ENCODE measurements at places on chromosomes 1 and 21.

DNA sequence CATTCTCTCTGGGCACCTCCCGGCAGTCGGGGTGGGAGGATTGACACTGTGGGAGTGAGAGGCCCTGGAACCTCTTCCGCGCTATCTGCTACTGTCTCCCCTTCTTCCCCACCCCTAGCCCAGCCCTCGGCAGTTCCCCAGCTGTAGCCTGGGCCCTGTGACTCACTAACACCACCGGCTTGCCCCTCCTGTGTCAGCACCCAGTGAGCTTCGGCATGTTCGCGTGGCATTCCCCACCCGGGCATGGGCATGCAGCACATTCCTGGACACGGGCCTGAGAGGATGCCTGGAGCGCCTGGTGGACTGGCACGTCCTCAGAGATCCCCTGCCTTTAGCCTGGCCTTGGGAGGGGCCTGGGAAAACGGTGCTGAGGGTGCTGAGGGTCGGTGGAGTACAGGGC is 1.3 kb downstream of the CDK18 start:
- no peak for DNase-seq

DNA sequence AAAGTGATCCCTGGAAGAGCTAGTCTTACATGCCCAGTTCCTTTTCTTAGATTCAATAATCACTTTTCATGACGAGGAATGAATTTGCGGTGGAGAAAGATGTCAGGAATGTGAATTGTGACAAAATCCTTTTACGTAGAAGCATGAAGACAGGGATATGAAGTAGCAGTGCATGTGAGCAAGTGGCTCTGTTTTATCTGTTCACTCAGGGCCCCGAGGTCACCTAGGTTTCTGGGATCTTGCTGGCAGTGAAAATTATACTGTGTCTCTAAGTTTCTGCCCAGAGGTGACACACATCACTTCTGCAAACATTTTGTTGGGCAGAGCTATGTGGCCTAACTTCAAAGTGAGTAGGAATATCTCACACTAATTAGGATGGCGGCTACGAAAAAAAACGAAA is 79.3 kb downstream of the USP25 start:
- no peak for DNase-seq

GRCh38 chr1:235939480-235939775 is 72.7 kb upstream of the LYST start:
- no peak for DNase-seq

GRCh38 chr1:53642215-53642555 is 96.8 kb downstream of the GLIS1 start:
- no peak for DNase-seq

DNA sequence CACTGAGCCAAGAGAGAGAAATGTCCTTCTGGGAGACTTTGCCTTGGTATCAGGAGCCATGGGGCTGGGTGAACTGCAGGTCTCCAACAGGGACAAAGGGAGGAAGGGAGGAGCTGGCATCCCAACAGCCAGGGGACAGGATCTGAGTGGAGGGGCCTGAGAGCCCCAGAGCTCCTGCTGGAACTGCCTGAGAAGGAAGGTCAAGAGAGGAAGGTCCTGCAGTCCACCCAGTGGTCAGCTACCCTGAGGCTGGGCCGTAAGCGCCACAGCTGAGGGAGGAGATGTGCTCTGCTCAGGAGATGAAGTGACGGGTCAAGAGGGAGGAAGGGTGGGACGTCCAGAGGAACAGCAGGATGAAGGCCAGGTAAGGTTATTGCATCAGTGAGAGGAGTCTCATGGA is 7.5 kb upstream of the CLEC20A start:
- DNase-seq: no peak

DNA sequence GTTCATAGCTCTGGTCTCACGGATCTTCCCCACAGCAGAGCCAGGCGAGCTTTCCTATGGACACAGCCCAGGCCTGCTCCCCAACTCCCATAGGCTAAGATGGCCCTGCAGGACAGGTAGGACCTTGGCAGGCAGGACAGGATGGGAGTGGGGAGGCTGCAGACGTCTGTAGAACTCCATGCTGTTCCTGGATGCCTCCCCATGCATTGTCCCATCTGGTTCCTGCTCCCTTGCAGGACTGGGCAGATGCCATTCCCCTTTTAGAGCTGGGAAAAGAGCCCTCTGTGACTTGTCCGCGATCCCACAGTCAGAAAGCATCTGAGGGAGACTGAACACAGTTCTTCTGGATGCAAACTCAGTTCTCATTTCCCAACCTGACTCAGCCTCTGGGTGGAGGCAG is 71.9 kb upstream of the ATP5PO start:
- no peak for DNase-seq

DNA sequence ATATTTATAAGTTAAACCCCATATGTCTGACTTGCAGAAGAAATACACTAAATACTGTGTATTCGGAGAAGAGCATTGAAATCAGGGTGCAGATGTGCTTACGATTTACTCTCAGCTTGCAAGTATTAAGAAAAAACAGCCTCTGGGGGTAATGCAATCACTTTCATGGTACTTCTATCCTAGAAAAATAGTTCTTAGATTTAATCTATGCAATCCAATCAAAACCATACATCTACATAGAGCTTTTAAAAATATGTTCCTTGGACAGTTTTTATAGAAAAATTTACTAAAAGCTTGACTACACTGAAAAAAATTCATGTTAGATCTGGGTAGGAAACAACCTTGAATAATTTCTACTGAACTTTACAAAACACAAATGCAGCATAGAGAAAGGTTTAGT is 890.3 kb upstream of the ADGRL2 start:
- no peak for DNase-seq

GRCh38 chr1:186461014-186461413 is at the start of gene PDC:
TSS of gene PDC (minus strand) at chr1:186461114. CDS start at chr1:186449459, 11,655 bp downstream.
- DNase-seq: no peak

GRCh38 chr1:226723657-226724532 is 15.2 kb downstream of the ITPKB start:
- DNase-seq: peak; percentile 51

- DNase-seq: peak; percentile 51
These were observed 5.4 kb upstream of the NTNG1 start for GRCh38 chr1:107135463-107135862.

- DNase-seq: peak; percentile 20
These were observed 37.4 kb downstream of the NSL1 start for GRCh38 chr1:212754193-212754592.

- DNase-seq: no peak
These were observed 41.1 kb upstream of the CSF3R start for GRCh38 chr1:36523850-36524249.

- DNase-seq: no peak
These were observed 187.0 kb upstream of the RUNX1 start for GRCh38 chr21:35236090-35236489.

GRCh38 chr1:24096009-24096738 is 15.8 kb downstream of the MYOM3 start:
- DNase-seq: no peak

DNA sequence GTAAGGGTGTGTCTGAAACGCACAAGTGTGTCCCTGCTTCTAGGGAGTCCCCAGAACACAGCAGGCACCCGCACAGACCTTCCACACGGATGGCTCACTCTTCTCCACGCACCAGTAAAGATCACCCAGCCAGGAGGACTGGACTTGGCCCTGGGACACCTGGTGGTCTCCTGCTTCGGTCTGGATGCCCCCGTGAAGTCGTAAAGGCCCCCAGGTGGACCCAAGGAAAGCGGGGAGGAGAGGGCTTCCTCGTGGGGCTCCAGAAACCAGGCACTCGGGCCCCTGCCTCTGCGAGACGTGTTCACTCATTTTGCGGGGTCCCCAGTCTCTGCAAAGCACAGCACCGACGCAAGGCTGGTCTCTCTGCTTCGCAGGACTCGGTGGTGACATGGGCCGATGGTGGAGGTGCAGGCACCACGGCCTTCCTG is 20.2 kb upstream of the COL6A2 start:
- DNase-seq: no peak

DNA sequence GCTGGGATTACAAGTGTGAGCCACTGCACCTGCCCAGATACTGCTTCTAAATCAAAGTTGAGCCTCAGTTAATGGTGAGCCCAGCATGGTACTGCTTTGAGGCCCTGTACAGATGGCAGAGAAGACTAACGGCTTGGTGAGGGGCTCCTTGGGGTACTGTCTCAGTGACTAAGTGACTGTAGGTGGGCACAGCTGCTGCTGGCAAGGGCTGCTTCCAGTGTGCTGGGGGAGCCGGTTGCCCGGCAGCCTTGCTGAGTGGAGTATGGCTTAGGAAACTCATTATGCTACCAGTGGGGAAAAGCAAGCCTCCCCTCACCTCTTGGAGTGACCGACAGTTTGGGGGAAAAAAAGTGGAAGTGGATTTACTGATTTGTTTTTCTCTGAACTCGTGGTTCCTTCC is 23.6 kb upstream of the ARHGEF10L start:
- DNase-seq: no peak

- DNase-seq: no peak
These were observed 15.9 kb upstream of the ELOA start for GRCh38 chr1:23727362-23727811.

GRCh38 chr1:58006421-58007046 is 540.0 kb downstream of the OMA1 start:
- no peak for DNase-seq

GRCh38 chr1:210618369-210618768 is 289.7 kb downstream of the HHAT start:
- DNase-seq: no peak

DNA sequence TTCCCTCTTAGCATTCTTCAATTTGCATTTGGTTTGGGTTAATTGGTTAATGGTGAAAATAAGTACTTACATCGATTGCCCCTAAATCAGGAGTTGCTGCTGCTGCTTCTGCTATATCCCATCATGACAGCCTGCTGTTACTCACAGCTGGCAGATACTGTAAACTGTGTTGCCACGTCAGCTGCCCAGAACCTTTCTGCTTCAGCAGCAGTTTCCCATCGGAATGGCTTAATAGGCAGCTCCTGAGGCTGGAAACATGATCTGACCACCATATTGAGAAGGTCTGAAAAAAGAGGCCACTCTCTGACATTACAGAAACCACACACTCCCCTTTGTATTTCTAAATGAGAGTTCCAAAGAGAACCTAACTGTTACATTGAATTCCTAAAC is 14.3 kb upstream of the SEC16B start:
- no peak for DNase-seq

- DNase-seq: no peak
These were observed 18.7 kb downstream of the WNT2B start for GRCh38 chr1:112527266-112528010.

- no peak for DNase-seq
These were observed 241.2 kb downstream of the SETD4 start for GRCh38 chr21:35819134-35819533.

DNA sequence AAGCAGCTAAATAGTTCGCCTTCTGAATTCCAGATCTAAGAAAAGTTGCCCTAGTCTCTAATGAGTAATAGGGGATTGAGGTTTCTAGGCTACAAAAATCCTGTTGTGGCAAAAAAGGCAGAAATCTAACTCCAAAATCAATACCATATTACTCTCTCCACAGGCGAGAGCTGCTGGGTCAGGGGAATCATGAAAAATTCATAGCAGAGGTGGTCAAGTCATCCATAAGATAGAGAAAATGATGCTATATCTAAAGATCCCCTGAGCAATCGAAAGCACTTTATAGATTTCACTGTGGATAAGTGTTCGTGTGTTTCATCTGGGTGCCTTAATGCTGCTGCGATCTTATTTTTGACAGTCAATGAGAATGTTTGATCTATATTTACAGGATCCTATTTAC is 417.7 kb downstream of the AGBL4 start:
- no peak for DNase-seq

DNA sequence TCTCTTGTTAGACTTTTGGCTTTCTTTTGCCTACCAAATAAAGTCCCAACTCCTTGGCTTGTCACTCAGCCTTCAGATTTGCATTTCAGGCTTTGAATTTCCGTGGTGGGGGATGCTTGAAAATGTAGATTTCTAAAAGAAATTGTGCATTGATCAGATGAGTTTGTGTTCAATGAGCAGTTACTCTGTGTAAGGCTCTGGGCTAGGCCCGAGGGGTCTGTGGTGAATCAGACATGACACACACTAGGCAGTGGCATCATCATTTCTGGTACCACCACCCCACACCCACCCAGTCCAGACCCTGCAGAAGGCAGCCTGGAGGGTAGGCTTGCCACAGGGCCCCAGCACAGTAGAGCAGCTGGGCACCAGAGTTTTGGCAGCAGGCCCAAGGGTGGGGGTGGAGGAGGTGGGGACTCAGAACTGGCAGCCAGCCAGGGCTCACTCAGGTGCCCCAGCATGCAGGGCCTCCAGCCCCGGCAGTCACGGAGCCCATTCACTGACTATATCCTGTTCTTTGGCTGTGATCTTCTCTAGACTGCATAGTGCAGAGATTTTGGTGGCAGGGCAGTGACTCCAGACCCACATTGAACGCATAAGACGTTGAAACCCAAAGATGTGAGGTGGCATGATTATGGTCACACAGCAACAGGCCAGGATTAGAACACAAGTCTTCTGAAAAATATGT is 97.2 kb upstream of the ARTN start:
- DNase-seq: peak; percentile 75

DNA sequence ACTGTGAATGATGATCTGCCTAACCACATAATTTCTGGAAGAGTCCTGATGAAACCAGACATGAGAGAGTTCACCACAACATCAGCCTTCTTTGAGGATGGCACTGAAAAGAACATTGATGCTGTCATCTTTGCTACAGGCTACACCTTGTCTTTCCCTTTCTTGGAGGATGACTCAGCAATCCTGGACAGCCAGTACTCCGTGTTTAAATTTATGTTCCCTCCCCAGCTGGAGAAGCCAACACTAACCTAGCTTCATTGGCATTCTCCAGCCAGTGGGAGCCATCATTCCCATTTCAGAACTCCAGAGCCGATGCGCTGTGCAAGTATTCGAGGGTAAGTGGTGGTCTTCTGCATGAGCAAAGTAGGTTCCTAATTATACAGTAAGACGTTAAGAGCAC is 164.1 kb upstream of the POGK start:
- DNase-seq: no peak

All from activated naive CD4-positive, alpha-beta T cell treated with anti-CD3 and anti-CD28 coated beads for 36 hours (primary cell).